Stimulated activated CD8-positive, alpha-beta memory T cell treated with anti-CD3 and anti-CD28 coated beads, Interleukin-2, amount 100 ng/mL, for 1 hour (primary cell): ENCODE measurements at places on chromosomes 2 and 18.

- no peak for DNase-seq
These were observed 4.0 kb upstream of the SNORC start for GRCh38 chr2:232866104-232866503.

- DNase-seq = no peak
These were observed 66.5 kb downstream of the EVA1A start for GRCh38 chr2:75494137-75494769.

DNA sequence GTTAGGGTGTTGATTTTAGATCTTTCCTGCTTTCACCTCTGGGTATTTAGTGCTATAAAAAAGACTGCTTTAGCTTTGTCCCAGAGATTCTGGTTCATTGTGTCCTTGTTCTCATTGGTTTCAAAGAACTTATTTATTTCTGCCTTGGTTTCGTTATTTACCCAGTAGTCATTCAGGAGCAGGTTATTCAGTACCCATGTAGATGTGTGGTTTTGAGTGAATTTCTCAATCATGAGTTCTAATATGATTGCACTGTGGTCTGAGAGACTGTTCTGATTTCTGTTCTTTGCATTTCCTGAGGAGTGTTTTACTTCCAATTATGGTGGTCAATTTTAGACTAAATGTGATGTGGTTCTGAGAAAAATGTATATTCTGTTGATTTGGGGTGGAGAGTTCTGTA, 167.1 kb upstream of the KYNU start:
- no peak for DNase-seq

GRCh38 chr2:70125498-70125898, 38.2 kb downstream of the PCBP1 start:
- no peak for DNase-seq

DNA sequence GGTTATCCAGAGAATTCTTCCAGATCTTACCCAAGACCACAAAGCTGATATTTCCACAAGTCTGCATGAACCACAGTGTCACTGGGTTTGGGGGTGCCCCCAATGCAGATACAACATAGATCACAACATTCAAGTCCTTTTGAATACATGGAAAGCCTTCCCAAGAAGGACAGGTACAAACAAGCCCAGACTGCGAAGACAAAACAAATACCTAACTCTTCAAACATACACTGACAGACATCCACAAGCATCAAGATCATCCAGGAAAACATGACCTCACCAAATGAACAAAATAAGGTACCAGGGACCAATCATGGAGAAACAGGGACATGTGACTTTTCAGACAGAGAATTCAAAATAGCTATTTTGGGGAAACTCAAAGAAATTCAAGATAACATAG, 93.1 kb downstream of the MDH1 start:
- no peak for DNase-seq

GRCh38 chr18:10320791-10321190, 133.6 kb upstream of the APCDD1 start:
- no peak for DNase-seq

- no peak for DNase-seq
These were observed 62.6 kb upstream of the ZNF397 start for GRCh38 chr18:35178260-35178659.

- no peak for DNase-seq
These were observed 1162.7 kb upstream of the ZEB2 start for GRCh38 chr2:145682546-145683157.

- DNase-seq = no peak
These were observed 280.7 kb upstream of the HNRNPA3 start for GRCh38 chr2:176931588-176932563.

DNA sequence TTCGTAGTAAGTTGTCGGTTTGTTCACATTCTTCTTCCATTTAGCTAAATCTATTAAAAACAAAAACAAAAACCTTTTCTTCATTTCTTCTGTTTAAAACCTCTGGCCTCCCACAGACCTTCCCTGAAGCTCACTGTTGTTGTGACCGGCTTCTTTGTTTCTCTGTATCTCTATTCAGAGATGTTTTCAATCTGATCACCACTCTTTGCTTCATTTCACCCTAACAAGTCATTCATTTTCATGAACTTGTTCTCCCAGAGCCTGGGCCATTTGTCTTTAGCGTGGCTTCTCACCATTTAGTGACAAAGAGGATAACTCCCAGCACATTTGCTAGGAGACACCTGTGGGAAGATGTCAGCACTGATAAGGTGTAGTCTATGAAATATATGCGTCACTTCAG, 794.2 kb downstream of the ERBB4 start:
- DNase-seq = no peak

DNA sequence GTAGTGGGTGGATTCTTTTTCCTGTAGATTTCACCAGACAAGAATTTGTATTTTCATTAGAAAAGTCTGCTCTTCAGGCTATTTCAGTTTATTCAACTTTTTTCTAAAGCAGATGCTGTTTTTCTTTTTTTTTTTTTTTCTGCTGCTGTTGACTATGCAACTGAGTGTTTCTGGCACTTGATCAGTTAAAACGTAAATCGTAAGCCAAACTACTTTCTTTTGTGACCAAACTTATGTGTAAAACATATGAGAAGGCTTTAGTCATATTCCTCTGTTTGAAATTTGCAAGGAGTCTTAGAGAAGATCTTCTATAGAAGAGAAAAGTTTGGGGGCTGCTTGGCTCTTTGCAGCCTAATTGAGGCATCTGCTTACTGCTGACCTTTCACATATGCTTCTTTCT, 170.1 kb downstream of the PARD3B start:
- no peak for DNase-seq

DNA sequence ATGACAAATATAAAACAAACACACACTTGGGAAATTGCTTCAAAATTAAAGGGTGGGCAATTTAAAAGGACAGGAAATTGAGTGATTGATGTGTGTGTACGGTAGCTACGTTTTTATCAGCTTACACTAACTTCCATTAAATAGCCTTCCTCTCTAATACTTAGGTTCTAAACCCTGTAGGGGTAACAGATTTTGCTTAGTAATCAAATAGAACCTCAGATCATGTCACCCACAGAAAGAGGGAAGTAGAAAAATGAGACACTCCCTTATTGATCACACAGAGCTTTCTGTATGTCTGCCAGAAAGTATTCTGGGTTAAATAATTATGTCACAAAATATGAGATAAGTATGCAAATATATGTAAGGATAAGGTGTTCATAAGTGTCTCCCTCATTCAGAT, 93.3 kb downstream of the ICA1L start:
- DNase-seq = no peak

- DNase-seq = no peak
These were observed 1.8 kb downstream of the TSPYL6 start for GRCh38 chr2:54254180-54254579.

DNA sequence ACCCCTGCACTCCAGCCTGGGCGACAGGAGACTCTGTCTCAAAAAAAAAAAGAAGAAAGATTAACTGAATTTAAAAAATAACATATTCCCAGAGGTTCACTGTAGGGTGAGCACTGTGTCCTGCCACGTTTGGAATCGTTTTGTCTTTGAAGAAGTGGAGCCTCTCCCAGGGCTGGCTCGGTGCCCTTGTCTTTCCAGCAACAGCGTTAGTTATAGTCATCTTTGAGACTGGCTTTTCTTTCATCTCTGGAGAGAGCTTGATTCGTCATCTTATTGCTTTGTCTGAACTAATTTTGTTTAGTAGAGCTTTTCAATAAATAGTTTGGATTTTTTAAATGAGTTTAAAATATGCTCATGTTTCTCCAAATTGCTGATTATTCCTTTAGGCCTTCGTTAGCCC, 50.5 kb downstream of the IMPA2 start:
- DNase-seq = no peak

DNA sequence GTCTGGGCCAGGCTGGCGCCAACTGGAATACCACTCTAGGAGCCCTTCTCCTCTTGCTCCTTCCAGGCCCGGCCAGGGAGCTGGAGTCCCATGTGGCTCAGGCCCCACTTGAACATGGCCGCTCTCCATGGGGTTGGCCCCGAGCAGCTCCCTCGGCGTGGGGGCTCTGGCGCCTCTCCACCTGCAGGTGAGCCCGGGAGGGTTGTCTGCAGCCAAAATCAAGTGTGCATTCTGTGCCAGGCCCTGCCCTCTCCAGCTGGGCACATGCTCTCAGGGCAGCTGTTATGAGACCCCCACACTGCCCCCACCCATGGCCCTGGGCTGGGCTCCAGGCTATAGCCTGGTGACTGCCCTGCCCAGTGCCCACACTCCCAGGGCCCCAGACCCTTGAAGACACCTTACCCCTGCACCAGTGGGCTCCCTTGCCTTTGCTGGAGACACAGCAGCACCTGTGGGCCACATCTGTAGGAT, 45.8 kb upstream of the HS6ST1 start:
- no peak for DNase-seq

- no peak for DNase-seq
These were observed 23.3 kb upstream of the ST3GAL5 start for GRCh38 chr2:85911814-85912692.

DNA sequence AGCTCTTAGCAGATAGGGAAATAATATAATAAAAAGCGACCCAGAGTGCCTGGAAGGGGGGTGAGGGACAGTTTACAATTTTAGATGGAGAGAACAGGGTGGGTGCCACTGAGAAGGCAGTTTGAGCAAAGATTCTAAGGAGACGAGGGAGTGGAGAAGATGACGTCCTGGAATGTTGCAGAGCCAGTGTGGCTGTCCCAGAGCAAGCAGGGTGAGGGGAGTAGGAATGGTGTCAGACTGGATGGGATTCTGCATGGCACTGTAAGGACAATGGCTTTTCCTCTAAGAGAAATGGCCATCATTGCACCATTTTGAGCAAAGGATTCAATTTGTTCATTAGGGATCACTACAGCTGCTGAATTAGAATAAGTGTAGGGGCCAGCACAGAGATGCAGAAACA, 73.1 kb downstream of the FAM124B start:
- no peak for DNase-seq

GRCh38 chr2:86623043-86623493, 597 bp downstream of the RNF103 start:
- no peak for DNase-seq

GRCh38 chr2:30722936-30723725, 84.1 kb downstream of the CAPN13 start:
- no peak for DNase-seq

- DNase-seq = no peak
These were observed 21.1 kb upstream of the CHMP3 start for GRCh38 chr2:86584151-86584913.

DNA sequence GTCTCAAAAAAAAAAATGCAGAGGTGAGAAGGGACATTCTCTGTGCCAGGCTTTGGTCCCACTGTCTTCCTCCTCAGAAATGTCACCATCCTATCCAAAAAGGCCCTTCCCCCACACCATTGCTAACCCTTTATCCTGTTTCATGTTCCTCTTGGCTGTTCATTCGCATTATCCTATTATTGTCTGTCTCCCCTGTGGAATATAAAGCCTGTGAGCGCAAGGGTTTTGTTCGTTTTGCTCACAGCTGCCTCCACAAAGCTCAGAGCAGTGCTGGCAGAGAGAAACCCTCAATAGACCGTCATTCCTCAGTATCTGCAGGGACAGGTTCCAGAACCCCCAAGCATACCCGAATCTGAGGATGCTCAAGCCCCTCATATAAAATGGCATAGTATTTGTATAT, 91.8 kb downstream of the LOXHD1 start:
- DNase-seq = no peak

GRCh38 chr18:39349801-39350200, 1784.2 kb upstream of the CELF4 start:
- DNase-seq = no peak

- no peak for DNase-seq
These were observed 316.5 kb downstream of the CCDC178 start for GRCh38 chr18:33123862-33124518.

DNA sequence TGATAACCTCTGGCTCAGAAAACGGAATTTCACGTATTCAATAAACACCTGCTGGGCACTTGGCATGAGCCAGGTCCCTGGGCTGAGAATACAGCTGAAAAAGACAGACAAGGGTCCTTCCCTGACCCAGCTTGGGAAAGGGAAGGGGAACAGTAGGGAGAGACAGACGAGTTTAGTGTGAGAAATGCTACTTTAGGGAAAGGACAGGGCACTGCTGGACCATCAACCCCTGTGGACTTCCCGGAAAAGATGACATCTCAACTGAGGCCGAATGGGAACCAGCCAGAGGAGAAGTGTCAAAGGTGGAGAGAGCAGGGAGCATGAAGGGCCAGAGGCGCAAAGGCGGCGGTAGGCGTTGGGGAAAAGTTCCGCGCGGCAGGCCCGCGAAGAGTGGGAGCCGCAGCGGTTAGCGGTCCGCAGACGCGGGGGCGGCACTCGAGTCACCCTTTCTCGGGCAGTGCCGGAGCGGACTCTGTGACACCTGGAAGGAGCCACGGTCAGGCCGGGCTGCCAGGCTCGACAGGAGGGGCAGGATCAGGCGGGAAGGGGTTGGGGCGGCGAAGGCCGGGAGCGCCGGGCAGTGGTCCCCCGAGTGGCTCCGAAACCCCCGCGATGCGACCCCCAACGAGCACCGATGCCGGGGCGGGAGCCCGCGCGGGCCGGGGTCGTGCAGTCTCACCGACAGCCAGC, 519 bp downstream of the TEX261 start:
- peak; percentile 8 for DNase-seq

GRCh38 chr2:10038123-10038522, 5.2 kb upstream of the KLF11 start:
- no peak for DNase-seq

DNA sequence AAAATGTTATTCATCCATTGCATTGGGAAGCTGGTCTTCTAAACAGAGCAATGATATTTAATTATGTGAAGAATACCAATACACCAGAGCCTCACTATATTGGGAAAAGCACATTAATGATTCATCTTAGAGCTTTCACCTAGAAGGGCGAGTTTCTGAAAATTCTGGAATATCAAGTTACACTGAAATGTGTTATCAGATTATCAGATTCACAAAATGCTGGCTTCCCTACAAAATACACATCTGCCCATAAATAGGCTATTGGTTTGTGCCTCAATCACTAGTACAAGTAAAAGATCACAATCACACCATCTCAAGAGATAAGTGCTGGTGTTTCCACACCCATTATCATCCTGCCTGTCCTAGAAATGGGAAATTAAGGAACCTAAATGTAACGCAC, 200.7 kb downstream of the TMEM163 start:
- no peak for DNase-seq

- no peak for DNase-seq
These were observed 116.4 kb downstream of the INO80D start for GRCh38 chr2:205969584-205969983.

DNA sequence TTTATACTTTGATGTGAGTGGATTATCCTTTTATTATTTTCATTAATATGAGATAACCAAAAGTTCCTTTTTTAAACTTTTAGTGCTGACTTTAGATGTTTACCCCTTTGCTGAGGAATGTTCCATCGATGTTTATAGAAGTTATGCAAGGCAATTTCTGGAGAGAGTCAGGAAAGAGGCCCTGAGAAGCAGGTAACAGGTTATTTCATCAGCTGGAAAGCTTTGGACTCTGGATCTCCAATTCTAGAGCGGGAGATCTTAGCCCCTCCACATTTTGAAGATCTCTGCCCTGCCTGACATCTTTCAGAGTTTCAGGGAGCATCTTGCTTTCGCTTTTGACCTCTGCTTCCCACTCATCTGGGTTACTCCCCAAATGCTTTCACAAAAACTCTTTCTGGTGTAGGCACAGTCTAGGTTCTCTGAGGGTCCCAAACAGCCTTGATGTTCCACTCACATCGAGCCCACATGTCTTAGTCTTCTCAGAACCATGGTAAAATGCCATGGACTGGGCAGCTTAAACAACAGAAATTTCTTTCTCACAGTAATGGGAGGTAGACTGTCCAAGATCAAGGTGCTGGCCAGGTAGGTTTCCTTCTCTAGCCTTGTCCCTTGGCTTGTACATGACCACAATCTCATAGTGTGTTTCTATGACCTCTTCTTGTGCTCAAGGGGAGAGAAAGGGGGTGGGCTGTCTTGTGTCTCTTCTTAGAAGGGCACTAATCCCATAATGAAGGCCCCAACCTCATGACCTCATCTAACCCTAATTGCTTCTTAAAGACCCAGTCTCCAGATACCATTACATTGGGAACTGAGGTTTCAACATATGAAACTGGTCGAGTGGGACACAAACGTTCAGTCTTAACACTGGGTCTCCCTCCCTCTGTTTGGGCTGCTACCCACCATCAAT, 87.1 kb downstream of the DOK6 start:
- no peak for DNase-seq
